ENCODE measurements at places on chromosomes 16 and 17. TPM values are rescaled to one million over a fixed set of nuclear protein-coding genes. Genes with fewer than 3 reads are reported as not detected.
A peak's percentile ranks its signal among the peaks of the same experiment; 100 is the strongest.

The CACNG1 gene
- total RNA-seq = not detected

GRCh38 chr16:1771188-1771863, at the start of gene NME3:
TSS of gene NME3 (minus strand) at chr16:1771543. CDS start at chr16:1771534, 9 bp downstream.
- H3K27ac ChIP-seq = peak within 1 kb of the TSS; percentile 99
- peak; percentile 80 for DNase-seq
- H3K36me3 ChIP-seq = peaks cover 16% of the 10 kb centered on the region
- H3K27me3 ChIP-seq = peaks cover 3% of the 10 kb centered on the region
- peak within 1 kb of the TSS; percentile 99 for H3K4me3 ChIP-seq

The SLC5A10 gene
- total RNA-seq = not detected

GRCh38 chr17:77391668-77392375, 251.1 kb downstream of the SEC14L1 start:
- peak overlapping the region; percentile 56 for H3K27ac ChIP-seq
- H3K4me3 ChIP-seq = peak overlapping the region; percentile 54
- DNase-seq = no peak
- no peaks in the 10 kb centered on the region for H3K27me3 ChIP-seq

GRCh38 chr17:74840989-74841666, 18.6 kb downstream of the GRIN2C start:
- no peak overlapping the region for H3K27ac ChIP-seq
- H3K27me3 ChIP-seq = peaks cover 22% of the 10 kb centered on the region
- no peak for DNase-seq
- H3K36me3 ChIP-seq = peaks cover 4% of the 10 kb centered on the region
- H3K4me1 ChIP-seq = peaks cover 15% of the 10 kb centered on the region

DNA sequence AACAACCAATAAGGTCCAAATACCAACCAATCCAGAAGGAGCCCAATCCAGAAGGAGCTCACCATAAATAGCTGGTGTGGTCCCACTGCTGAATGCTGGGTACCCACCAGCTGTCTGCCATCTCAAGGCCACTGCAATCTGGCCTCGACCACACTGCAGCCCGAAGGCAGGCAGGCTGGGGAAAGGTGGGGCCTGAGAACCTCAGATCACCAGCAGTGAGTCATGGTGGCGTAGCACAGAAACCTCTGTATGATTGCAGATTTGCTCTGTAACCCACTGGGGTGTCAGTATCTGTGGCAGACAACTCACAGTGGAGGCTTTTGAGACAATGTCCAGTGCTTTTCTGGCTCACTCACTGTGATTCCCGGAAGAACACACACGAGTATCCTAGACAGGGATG, 14.7 kb upstream of the CMTR2 start:
- no peaks in the 10 kb centered on the region for H3K36me3 ChIP-seq
- H3K4me1 ChIP-seq = no peaks in the 10 kb centered on the region
- no peak overlapping the region for H3K27ac ChIP-seq
- H3K27me3 ChIP-seq = peaks cover 33% of the 10 kb centered on the region

DNA sequence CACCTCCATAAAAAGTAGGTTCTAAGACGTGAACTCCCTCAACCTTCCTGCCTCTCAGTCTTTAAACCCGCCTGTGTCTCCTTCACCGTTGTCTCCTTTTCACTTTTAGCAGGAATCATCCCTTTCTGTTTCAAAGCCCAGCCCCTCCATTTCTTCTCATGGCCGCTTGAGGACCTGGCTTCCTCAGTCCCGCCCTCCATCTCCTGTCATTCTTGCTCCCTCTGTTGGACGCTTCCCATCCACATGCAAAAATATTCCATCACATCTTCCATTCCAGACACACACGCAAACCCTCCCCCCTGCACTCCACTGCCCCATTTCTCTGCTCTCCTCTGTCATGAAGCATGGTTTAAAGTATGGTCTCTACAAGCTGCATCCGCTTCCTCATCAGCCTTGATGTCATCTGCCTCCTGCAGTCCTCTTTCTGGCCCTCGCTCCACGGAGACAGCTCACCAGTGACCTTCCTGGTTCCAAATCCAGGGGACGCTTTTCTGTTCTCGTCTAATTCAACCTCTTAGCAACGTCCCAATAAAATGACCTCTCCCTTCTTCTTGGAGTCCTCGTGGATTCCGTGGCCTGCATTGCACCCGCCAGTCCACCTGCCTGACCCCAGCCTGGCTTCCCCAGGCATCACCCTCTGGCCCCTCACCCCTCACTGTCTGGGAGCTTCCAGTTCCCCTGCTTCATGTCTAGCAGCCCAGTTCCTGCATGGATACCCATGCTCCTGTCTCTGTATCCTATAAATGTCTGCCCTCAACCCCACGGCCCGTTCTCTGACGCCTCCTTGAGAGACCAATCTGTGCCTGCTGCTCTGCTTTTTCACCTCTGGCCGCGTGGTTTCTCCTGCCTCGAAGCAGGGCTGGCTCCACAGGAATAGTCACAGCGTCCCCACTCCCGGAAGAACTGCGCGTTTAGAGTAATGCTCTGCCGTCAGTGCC, 26.2 kb downstream of the ANKRD40 start:
- no peak overlapping the region for H3K4me3 ChIP-seq
- peaks cover 4% of the 10 kb centered on the region for H3K4me1 ChIP-seq
- no peak overlapping the region for H3K27ac ChIP-seq
- no peak for DNase-seq

- H3K4me1 ChIP-seq = peaks cover 38% of the 10 kb centered on the region
- peak overlapping the region; percentile 52 for H3K4me3 ChIP-seq
- no peaks in the 10 kb centered on the region for H3K27me3 ChIP-seq
- peaks cover 28% of the 10 kb centered on the region for H3K36me3 ChIP-seq
Measured at GRCh38 chr16:84544031-84544773, 39.7 kb upstream of the MEAK7 start.
